ENCODE measurements at places on chromosomes 5 and 9. TPM values are rescaled to one million over a fixed set of nuclear protein-coding genes. Genes with fewer than 3 reads are reported as not detected.

RLN1 gene
- 0.59 TPM for total RNA-seq

DNA sequence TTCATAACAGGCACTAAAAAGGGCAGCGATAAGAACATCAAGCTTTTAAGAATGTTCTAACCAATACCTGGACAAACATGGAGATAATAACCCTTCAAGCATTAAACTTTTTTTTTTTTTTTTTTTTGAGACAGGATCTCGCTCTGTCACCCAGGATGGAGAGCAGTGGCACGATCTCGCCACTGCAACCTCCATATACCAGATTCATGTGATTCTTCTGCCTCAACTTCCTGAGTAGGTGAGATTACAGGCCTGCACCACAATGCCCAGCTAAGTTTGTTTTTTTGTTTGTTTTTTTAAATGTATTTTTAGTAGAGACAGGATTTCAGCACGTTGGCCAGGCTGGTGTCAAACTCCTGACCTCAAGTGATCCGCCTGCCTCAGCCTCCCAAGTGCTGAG lies 14.7 kb upstream of the ENC1 start:
- H3K27me3 ChIP-seq, result peaks cover 27% of the 10 kb centered on the region
- no peak overlapping the region for H3K27ac ChIP-seq
- H3K4me3 ChIP-seq, result no peak overlapping the region
- no peaks in the 10 kb centered on the region for H3K4me1 ChIP-seq

DNA sequence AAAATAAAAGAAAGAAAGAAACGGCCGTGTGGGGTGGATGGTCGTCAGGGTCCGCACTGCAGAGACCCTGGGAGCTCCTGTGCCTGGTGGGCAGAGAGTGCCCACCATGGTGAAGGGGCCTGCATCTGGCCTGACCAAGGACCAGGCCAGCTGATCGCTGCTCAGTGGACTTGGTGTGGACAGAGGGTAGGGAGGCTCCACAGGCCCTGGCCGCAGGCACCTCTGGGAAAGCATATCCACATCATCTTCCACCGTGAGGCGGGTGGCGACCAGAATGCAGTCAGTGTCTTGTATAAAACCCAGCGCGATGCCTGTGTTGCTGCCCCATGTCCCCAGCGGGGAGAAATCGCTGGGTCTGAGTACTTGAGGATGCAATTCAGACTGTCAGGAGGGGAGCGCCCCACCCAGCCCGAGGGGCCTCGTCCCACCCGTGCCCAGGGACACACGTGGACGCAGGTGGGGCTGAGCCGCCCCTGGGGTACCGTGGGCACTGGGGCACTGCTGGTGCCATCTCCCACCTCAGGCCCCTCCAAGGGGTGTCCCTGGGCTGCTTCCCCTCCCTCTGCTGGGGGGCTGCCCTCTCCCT lies 27.8 kb upstream of the SLC6A19 start:
- DNase-seq, result no peak
- H3K4me3 ChIP-seq, result no peak overlapping the region
- H3K27me3 ChIP-seq, result no peaks in the 10 kb centered on the region
- H3K36me3 ChIP-seq, result no peaks in the 10 kb centered on the region
- H3K4me1 ChIP-seq, result peaks cover 4% of the 10 kb centered on the region
- H3K27ac ChIP-seq, result no peak overlapping the region

GRCh38 chr9:109791747-109792146 lies 11.7 kb downstream of the PALM2AKAP2 start:
- no peak overlapping the region for H3K27ac ChIP-seq
- no peaks in the 10 kb centered on the region for H3K4me1 ChIP-seq
- H3K4me3 ChIP-seq, result no peak overlapping the region
- no peaks in the 10 kb centered on the region for H3K36me3 ChIP-seq
- peaks cover 16% of the 10 kb centered on the region for H3K27me3 ChIP-seq

DNA sequence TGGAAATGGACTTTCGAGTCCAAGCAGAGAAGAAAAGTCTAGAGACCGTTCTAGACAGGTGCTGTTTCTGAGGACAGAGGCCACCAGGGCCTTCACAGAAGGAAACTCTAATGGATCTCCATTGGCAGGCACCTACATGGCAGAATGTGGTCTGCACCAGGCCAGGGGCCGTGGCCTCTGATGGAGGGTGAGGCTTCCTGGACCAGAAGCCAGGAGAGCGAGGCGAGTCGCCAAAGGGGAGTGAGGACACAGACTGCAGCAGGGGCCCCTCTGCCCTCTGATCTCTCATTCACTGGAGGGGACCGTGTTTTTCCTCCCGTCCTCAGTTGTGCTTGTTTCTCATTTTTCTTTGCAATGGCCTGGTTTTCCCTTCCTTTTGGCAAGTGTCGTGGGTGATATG lies 41.1 kb downstream of the ALG2 start:
- peaks cover 4% of the 10 kb centered on the region for H3K27me3 ChIP-seq
- no peaks in the 10 kb centered on the region for H3K36me3 ChIP-seq
- no peak for DNase-seq
- peaks cover 51% of the 10 kb centered on the region for H3K4me1 ChIP-seq

DNA sequence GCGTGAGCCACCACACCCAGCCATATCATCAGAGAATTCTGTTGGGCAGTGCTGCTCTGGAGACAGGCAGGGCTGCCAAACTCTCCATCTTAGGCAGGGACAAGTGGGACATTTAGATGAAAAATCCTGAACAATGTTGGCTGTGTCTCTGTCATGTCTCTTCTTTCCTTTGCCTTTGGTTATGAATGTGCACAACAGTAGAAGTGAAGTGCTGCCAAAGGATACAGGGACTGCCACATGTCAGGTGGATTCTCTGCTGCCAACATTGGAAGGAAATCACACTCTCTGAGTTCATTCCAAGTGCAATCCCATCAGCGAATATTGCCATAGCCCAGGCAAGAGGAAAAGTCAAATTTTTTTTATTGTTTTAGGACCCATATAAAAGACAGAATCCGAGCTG lies 348.8 kb downstream of the TRPM3 start:
- H3K36me3 ChIP-seq, result no peaks in the 10 kb centered on the region
- H3K4me3 ChIP-seq, result no peak overlapping the region
- DNase-seq, result no peak
- H3K27ac ChIP-seq, result no peak overlapping the region

DNA sequence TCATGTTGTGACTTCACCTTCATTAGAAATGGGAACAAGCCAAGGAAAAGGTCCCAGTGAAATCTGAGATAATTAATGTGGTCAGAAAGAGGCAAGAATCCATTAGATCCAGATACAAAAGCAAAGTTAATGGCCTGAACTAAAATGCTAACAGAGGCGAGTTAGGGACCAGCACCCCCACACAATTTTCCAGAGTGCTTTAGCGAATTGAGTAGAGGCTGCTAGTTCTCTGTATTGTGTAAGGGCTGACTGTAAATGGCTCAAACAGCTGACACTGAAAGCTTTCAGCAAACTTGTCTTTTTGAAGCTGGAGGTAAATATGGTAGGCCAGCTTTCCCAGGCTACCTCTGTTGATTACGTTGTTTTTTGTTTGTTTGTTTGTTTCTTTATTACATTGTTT lies 75.5 kb downstream of the CSNK1A1 start:
- H3K4me1 ChIP-seq, result no peaks in the 10 kb centered on the region
- DNase-seq, result no peak
- peaks cover 7% of the 10 kb centered on the region for H3K27me3 ChIP-seq

DNA sequence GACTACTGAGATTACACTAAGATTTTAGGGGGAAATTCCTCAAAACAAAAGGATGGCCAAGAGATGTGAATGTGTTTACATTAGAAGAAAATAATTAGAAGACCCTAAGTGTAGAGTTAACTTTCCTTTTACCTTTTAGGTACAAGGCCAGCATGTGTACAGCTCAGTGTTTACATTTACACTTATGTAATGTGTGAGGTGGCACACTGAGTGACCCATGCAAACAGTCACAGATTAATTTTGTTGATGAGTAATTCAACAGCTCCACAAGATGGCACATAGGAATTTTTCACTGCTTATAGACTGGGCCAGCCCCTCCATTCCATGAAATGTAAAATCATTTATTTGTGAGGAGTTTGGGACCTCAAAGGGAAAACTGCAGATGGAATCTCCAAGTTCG lies 90.1 kb upstream of the SLC12A2 start:
- no peaks in the 10 kb centered on the region for H3K36me3 ChIP-seq
- H3K4me3 ChIP-seq, result no peak overlapping the region
- no peak for DNase-seq
- H3K27ac ChIP-seq, result no peak overlapping the region
- no peaks in the 10 kb centered on the region for H3K27me3 ChIP-seq

DNA sequence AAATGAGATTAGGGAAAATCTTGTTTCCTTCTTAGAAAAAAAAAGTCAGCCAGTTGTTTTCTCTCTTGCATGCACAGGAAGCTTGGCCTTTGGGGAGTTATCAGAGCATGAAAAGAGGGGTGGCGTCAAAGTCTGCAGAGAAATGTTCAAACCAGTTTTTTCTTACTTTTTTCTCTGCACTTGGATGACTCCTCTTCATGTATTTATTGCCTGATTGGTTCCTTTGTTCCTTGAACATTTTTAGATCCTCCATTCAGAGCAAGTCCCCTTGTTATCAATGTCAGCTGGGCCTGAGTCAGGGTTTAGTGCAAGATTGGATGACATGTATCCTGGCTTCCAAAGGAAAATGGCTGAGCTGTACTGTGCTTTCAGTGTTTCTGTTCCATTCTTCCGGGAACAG lies 392.6 kb upstream of the BRINP1 start:
- H3K36me3 ChIP-seq, result no peaks in the 10 kb centered on the region
- H3K27ac ChIP-seq, result no peak overlapping the region
- no peaks in the 10 kb centered on the region for H3K4me1 ChIP-seq
- no peaks in the 10 kb centered on the region for H3K27me3 ChIP-seq

GRCh38 chr9:113173341-113173740 lies 22.5 kb downstream of the SLC31A2 start:
- no peak overlapping the region for H3K4me3 ChIP-seq
- H3K36me3 ChIP-seq, result peaks cover 70% of the 10 kb centered on the region
- no peaks in the 10 kb centered on the region for H3K27me3 ChIP-seq
- no peaks in the 10 kb centered on the region for H3K4me1 ChIP-seq

Measured in activated CD4-positive, alpha-beta T cell treated with anti-CD3 and anti-CD28 coated beads, Interleukin-2, amount 10 ng/mL, durations not matched to agents 24 days and 14 days (primary cell).